Tongue (tissue), 3 donors: ENCODE measurements at places on chromosomes 5 and 9.

- no peak for DNase-seq
Measured at GRCh38 chr5:53246042-53246836, 136.7 kb upstream of the MOCS2 start.

- peak; percentile 72 for DNase-seq
Measured at GRCh38 chr5:14310901-14311300, 167.8 kb downstream of the TRIO start.

GRCh38 chr9:84438391-84438790 is 97.8 kb upstream of the SLC28A3 start:
- no peak for DNase-seq

DNA sequence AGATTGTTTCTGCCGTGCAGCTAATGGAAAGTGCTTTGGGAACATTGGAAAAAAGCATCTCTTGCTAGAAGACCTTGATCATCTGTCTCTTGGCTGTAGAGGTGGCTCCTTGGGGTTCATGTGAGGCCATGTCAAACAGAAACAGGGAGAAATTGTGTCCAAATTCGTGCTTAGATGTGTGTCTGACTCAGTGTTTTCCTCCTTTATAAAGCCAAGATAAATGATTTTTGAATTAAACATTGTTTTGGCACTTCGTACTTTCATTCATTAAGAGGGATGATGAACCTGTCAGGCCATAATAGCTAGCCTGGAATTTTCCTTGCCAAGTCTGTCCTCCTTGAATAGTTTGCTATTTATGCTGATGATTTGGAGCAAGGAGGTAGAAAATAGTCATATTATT is 143.8 kb downstream of the FBXL7 start:
- peak; percentile 38 for DNase-seq

DNA sequence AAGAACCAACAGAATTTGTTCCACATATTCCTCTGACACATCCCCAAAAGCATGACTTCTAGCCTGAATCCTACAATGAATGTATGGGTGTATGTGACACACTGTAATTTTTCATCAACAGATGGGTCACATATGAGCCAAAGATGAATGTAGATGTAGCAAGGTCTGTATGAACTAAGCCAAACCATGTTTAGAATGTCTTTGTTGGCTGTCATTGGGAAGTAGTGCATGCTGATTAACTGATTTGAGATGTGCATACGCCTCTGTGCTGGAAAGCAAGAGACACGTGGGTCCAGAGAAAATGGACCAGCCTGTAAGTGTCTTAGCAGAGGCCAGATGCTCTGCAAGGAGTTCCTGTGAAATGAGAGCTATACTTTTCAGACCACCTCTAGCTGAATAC is 222.0 kb downstream of the COMMD10 start:
- DNase-seq = no peak

DNA sequence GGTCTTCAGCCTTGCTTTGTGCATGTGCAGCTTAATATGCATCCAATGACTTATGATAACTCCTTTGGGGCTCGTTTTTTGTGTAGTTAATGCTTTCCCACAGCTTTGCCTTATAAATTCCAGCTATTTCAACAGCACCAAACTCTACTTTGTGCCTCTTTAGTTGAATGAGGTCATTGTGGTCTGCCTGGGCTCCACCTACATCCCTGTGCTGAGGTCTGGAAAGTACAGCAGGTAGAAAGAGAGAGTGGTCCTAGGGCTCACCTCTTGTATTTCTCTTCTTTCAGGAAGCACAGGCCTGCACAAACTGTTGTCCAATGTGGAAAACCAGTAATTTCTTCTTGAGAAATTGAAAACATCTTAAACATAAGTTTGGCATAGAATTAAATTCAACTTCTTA is 167.2 kb downstream of the XRCC4 start:
- no peak for DNase-seq

GRCh38 chr9:109278848-109279247 is 42.0 kb downstream of the EPB41L4B start:
- peak; percentile 38 for DNase-seq

GRCh38 chr5:16794269-16794913 is 141.7 kb downstream of the MYO10 start:
- no peak for DNase-seq

DNA sequence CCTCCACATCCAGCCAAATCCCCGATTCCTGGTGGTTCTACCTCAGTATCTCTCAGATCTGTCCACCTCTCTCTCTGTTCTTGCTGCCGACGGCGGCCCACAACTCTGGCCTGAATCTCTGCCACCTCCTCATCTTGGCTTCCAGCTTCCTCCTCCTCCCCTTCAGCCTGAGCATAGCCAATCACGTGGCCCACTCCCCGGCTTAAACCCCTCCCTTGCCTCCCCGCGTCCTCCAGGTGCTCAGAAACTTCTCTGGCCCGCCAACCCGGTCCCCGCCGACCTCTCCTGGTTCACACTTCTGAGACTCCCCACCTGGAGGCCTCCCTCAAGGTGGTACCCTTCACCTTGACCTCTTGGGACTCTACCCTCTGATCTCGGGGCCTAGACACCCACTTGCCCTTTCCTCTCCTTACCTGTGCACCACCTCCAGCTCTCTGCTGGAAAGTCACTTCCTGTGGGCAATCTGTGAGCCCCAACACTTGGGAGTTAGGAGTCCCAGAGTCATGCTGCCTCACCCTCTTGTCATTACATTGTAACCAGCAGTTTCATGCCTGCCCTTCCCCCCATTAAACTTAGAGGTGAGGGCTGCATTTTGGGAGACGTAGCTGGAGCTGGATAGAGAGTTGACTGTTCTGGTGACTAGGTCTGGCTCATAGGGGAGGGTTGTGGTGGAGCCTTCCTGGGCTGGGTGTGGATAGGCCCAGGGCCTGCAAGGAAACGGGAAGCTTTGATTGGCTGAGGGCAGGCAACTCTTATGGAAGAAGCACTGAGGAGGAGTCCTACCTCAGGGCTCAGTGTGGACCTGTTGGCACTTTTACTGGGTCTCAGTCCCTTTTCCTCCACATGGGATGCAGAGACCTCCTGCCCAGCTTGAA is 4.5 kb upstream of the SET start:
- peak; percentile 80 for DNase-seq

- peak; percentile 66 for DNase-seq
Measured at GRCh38 chr5:177389241-177390169, 5.3 kb downstream of the SLC34A1 start.

DNA sequence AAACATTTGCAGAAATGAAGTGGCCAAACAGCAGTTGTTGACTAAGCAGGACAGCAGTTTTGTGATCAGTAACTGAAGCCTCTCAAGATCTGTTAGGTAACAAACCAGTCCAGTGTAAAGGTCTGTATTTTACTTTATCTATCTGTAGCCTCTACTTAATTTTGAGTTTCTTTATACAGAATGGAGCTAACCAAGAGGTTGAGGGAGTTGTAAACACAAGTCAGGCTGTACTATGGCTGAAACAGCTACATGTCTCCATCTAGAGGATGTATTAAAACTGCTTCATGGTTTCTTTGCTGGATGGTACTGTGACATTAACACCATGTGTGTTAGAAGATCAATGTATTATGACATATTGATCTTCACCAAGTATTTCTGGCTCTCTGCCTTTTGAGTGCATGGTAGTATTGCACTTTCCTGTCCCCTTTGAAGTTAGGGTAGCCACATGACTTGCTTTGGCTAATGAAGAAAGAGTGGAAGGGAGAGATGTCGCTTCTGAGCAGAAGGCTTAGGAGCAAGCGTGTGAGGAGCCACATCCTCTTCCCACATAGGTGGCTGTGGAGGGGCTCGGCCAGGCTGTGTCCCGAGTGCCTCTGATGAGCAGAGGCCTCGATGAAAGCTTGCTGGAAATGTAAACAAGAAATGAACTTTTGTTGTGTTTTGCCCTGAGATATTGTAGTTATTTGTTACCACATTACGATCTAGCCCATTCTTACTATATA is 105.6 kb upstream of the PCA3 start:
- DNase-seq = peak; percentile 62

DNA sequence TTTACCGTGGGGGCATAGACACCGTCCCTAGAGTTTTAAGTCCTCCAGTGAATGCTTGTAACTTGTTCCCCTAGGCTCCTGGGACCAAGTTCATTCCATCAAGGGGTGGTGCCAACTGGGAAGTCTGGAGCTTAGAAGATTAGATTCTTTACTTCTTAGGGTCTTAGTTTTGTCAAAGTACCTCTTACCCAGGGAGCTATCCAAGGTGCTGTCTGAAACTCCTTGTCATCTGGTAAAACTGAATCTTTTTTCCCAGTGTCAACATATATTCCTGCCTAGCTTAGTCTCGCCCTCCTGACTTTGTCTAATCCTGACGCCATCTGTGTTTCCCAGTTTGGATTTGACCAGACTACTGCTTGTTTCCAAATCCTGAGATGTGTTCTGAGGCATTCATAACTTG is 41.6 kb downstream of the MAMDC2 start:
- DNase-seq = peak; percentile 78

DNA sequence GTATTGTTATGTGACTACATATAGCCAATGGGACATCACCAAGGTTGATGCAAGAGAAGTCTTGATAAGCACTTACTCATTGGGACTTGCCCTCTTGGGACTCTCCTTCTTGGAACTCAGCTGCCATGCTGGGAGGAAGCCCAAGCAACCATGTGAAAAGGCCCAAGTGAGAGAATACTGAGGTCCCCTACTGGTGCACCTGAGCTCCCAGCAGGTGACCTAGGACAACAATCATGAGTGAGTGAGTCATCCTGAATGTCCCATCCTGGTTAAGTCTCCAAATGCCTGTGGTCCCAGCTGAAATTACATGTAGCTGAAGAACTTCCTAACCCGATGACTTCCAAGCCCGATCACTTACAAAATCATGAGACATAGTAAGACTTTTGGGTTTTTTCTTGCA is 260.7 kb downstream of the ICE1 start:
- no peak for DNase-seq

DNA sequence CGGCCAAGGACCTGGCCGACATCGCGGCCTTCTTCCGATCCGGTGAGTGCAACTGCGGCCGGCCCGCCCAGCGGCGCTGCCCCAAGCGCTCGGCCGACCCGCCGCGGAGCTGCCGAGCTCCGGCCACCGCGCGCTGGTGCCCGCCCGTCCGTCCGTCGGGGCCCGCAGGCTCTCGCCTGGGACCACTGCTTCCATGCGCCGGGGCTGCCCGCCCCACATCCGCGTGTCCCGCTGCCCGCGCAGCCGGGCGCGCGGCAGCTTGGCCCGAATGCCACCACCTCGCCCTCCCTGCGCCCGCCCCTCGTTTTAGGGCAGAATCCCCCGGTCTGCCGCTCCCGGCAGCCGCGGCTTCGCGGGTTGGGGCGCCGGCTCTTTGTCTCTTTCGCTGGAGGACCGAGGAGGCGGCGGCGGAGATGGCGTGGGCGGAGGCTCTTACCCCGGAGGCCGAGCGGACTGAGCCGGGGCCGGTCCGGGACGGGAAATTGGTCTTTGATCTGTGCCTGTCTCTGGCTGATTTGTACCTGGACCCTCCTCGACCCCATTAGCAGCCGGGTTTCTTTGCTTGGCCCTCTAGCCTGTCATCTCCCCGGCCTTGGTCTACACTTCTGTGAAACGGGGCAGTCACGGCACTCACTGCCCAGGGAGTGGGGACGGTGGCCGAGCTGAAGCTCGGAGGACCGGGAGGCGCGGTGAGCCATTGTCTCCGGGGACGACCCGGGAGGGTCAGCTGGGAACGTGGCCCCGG is 871 bp downstream of the TRIO start:
- peak; percentile 45 for DNase-seq

DNA sequence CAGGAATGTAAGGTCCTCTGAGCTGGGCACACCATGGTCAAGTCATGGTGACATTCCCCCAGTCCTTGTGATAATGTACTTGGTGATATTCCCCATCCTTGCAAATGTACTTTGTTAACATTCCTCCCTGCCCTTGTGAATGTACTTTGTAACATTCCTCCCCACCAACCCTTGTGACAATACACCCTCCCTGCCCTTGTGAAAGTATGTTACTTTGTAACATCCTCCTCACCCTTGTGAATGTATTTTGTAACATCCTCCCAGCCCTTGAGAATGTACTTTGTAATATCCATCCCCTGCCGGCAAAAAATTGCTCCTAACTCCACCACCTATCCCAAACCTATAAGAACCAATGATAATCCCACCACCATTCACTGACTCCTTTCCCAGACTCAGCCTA is 53.3 kb downstream of the RAPGEF6 start:
- DNase-seq = no peak

- DNase-seq = no peak
Measured at GRCh38 chr5:31113101-31113500, 80.4 kb upstream of the CDH6 start.
